Activated T-cell treated with anti-CD3 and anti-CD28 coated beads, Interleukin-2, amount 50 U/mL, for 4 hours (primary cell): ENCODE measurements at places on chromosomes 6 and 20. TPM values are rescaled to one million over a fixed set of nuclear protein-coding genes. Genes with fewer than 3 reads are reported as not detected.

GRCh38 chr6:10391299-10391630 is 23.6 kb downstream of the TFAP2A start:
- DNase-seq = no peak

DNA sequence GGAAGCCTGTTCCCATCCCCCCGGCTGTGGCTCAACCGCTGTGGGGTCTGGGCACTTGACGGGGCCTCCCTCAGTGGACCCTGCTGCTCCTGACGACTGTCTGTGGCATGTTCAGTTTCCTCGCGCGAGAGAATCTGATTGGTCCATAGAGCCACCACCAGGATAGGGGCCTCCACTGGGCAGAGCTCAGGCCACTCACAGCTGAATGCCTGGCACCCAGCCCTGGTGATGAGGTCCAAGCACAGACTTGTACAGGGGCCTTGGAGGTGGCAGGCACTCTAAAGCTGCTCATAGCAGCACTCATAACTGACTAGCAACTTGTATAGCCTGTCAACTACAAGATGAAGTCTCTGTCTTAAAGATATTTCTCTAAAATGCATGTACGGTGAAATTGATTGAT is 368.1 kb downstream of the NRN1 start:
- no peak for DNase-seq

DNA sequence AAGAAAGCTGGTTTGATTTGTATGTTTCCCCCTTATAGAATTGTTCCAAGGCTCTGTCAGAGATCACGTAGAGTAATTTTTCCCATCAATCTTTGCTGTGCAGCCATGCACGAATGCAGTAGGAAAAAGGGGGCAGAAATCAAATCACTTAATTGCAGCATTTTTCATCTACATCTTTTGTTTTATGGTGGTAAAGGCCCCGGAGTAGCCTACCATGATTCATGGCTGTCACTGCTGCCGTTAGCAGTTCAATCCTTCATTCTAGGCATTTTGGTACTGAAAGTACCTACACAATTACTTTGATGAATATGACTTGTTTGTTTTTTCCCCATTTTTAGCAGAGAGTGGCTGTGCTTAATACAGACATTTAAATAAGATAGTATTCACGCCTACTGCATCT is 631.9 kb upstream of the MMS22L start:
- DNase-seq = no peak

- no peak for DNase-seq
These were observed 203.0 kb downstream of the FARS2 start for GRCh38 chr6:5464099-5464885.

- DNase-seq = no peak
These were observed 164.2 kb downstream of the NKAIN2 start for GRCh38 chr6:123967905-123968304.

DNA sequence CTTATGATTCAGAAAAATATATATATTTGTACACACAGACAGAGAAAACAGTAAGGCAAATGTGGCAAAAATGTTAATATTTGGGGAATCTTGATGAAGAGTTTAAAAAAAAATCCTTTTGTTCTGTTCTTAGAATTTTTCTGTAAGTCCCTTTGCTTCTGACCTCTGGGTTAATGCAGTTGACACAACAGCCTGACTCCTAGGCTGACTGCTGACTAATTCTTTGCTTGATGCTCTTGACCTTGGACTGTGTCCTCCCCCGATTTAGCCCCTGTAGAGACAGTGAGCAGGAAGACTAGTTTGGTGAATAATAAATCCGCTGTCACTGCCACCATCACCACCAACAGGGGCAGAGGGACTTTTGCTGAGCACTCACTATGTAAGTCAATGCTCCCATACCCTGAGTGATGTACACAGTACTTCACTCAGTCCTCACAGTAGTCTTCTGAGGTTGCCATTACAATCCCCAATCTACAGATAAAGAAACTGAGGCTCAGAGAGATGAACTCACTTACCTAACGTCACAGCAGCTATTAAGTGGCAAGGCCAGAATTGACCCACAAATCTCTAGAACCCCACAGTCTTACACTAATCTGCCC is 71.7 kb downstream of the SNX5 start:
- DNase-seq = no peak

GRCh38 chr6:1703091-1703855 is 93.6 kb downstream of the FOXC1 start:
- DNase-seq = no peak

- DNase-seq = no peak
These were observed 527.8 kb upstream of the FLRT3 start for GRCh38 chr20:14865169-14865568.

DNA sequence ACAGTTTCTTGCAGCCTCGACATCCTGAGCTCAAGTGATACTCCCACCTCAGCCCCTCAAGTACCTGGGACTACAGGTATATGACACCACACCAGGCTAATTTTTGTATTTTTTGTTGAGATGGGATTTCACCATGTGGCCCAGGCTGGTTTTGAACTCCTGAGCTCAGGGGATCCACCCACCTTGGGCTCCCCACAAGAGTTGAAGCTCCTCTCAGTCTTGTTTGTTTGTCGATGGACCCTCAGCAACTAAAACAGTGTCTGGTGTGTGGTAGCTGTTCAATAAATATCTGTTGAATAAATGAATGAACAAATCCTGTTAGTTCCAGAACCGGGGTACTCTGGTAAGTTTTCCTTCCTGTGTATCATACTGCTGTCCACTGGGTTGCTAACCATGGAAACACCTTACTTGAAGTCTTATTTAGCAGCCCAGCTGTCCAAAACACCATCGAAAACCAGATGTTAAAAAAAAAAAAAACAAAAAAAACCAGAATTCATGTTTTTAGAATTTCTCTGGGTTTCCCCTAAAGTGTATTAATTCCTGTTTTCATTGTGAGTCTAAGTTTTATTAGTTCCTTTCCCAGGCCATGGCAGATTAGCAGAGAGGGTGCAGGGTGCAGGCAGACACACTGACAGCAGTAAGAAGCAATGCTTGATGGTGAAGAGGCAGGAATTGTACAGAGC is 7.8 kb upstream of the EZR start:
- no peak for DNase-seq

DNA sequence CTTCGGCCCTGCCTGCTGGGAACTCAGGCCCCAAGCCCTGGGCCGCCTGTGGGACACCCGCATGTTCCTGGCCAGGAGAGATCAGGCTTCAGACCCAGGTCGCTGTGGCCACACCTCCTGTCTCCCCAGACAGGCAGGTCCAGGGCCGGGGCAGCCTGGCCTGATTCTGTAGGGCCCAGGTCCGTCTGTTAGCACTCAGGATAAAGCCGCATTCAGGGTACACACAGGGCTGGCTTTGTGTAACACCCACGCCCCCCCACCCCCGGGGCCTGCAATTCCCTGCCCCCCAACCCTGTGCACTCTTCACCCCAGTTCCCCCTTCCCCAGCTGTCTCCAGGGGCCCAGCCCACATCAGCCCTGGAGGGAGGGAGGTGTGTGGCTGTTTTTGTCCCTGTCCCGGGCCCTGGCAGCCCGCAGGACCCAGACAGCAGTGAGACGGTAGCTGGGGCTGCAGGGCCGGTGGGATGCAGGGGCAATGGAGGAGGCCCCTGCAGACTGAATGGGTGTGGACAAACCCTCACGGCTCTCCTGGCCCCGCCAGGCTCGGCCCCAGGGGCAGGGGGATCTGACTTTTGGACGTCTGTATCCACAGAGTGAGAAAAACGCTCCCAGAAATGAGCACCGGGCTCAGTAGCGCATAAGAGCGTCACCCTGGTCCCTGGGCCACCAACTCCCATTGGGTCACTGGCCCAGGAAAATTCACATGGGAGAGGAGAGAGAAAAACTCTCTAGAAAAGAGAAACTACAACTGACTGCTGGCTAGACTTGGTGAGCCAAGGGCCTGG is 42.4 kb upstream of the ZBP1 start:
- peak; percentile 3 for DNase-seq

GRCh38 chr6:149445095-149445466 is 39.7 kb downstream of the ZC3H12D start:
- DNase-seq = no peak

GRCh38 chr6:9943026-9943425 is 471.8 kb downstream of the TFAP2A start:
- DNase-seq = no peak

DNA sequence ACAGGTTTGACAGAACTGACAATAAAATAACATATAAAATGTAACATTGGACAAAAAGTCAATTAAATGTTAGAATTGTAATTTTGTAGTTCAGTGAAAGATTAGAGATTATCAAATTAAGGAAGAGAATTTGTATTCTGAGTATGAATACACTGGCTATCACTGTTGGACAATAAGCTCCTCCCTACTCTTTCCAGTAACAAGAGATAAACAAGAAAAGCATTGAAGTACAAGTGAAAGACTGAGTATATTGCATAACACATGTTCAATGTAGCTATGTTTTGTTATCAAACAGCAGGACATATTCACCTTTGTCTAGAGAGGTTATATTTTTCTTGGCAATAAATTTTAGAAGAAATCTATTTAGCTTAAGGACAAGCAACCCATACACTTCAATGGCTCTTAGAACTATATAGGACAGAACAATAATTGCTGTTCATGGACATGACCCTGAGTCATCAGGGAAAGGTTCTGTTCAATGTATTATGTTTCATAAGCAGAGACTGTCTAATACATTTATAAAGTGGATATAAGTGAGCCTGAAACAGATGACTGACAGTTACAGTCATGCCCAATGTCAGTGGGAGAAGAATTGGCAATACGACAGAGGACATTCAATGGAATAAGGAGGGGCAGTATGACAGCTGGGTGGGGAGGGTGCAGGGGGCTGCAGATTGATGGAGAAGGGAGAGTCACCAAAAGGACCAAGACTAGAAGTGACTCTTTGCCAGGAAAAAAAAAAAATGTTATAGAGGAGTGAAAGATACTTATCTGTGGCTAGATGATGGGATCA is 520.4 kb downstream of the FRK start:
- DNase-seq = no peak

- DNase-seq = peak; percentile 9
These were observed 56.6 kb upstream of the RREB1 start for GRCh38 chr6:7050872-7051779.

DNA sequence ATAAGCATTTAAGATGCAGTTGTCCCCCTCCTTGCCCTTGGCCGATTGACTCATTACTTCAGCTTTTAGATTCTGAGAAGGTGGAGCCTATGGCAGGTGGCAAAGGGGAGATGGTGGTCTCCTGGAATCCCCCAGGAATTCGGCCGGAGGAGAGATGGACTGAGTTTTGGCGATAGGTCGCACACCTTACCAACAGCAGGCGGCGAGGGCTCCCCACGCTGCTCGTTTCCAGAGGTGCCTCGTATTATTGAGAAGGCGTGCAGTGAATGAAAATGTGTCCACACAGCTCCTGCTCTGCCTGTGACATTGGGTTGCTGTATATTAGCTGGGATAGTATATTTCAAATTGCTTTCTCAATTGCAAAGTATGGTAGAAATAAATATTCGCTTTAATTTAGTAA is 224.5 kb downstream of the ARID1B start:
- no peak for DNase-seq

DNA sequence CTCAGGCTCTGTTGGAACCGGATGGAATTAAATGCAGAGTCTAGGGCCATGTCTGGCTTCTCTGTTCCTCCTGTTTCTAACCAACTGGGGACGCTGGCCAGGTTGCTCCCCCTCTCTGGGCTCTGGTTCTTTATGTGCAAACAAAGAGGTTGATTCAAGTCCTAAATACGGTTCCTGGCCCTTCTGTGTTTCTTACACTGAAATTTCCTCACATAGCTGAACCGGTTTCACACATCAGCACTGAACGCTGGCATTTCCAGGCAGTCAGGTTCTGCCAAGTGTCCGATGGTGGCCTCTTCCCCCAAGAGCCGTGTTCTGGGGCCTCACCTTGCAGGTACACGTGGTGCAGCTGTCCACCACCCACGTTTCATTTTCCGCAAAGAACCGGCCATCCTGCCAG is 13.5 kb downstream of the THBS2 start:
- no peak for DNase-seq

DNA sequence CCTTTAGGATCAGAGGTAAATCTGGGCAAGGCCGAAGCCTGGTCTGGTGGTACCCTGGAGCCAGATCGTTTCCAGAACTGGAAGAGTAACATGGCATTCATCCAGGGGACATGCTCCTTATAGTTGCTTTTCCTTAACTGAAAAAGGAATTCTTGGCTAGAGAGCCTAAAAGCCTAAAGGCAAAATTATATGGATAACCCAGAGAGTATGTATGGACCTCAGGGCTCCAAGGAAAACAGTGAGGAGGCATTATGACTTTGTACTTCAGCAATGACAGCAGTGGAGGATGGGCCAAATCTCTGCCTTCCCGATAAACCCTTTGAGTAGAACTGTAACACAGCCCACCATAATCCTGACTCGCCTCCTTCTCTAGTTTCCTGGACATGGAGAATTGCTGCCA is 29.3 kb downstream of the ARHGAP18 start:
- DNase-seq = no peak

GRCh38 chr20:34018166-34018565 is 24.5 kb downstream of the RALY start:
- DNase-seq = no peak

DNA sequence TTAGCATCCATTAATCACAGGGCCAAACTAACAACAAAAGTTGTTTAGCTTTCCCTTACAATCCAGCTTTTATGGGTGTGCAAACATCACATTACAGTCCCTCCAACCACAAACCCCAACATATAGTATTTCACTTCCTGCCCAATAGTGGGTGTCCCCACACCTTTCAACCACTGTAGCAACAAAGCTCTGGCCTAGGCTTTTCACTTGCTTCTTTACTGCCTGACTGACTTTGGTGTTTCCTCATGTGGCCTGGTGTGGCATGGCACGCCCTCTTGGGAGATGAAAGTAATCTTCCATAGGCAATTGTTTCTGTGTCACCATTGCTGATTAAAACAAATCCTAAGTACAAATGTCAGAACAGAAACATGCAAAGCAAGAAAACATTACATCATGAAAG is 46.3 kb downstream of the MCM8 start:
- DNase-seq = no peak

DNA sequence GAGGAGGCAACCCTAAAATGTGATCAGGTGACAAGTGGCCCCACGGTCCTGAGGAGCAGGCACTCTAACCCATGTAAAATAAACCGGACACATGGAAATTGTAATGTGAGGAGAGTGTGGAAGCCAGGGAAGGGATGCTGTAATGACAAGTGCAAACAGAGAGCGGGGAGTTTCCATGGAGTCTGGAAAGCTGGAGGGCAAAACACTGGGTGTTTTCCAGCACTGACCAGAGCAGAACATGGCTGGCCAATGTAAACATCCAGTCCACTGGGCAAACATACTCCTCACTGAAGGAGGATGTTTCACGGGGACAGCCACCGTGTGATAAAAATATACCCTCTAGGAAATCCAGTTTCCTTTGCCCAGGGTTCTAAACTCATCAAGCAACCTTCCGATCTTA is 219.0 kb upstream of the JARID2 start:
- DNase-seq = no peak

SUPT3H gene
- 15.7 TPM for total RNA-seq

NEDD9 gene
- 19.1 TPM for total RNA-seq

SLC17A2 gene
- total RNA-seq = not detected

CPNE5 gene
- 0.28 TPM for total RNA-seq

PROCR gene
- 1.1 TPM for total RNA-seq

PDE7B gene
- total RNA-seq = 0.05 TPM

EMILIN3 gene
- not detected for total RNA-seq

ELOVL4 gene
- total RNA-seq = 0.82 TPM

LHFPL5 gene
- not detected for total RNA-seq

FKBP1C gene
- total RNA-seq = 2.5 TPM

MICB gene
- total RNA-seq = 14.9 TPM
